Naive B cell (primary cell): ENCODE measurements at places on chromosomes 7 and 10. TPM values are rescaled to one million over a fixed set of nuclear protein-coding genes. Genes with fewer than 3 reads are reported as not detected.

- DNase-seq = peak; percentile 48
Measured at GRCh38 chr7:116583653-116584052, 58.8 kb downstream of the CAV1 start.

- DNase-seq = no peak
Measured at GRCh38 chr7:2440608-2441245, 35.5 kb downstream of the GRIFIN start.

GRCh38 chr7:101828301-101829020 lies 11.0 kb downstream of the CUX1 start:
- no peak for DNase-seq

DNA sequence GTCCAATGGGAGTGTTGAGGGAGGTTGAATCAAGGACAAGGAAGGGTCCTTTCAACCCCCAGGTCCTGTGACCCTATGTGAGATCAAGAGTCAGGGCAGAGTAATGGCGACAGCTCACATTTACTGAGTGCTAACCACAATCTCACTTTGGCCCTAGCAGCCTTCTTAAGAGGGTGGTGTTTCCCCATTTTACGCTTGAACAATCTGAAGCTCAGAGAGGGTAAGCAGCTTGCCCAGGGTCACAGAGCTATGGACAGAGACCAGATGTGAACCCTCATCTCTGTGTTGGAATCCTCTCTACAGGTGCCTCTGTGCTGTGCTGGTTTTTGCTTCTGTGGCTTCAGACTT lies 102.0 kb downstream of the GRK5 start:
- DNase-seq = no peak

DNA sequence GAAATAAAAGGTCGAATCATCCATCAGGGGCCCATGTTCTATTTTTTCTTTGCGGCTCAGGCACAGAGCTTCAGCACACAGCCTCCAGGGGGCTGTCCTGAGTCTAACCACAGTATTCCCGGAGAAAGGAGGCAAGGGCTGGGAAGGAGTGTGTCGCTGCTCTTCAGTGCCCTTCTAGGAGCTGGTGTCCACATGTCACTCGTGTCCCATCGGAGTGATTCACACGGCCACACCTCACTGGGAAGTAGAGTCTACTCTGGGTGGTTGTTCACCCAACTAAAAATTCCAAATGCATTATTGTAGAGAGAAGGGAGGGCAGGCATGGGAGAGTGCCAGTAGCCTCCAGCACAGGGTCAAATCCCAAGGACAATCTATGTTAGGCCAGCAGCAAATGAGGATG lies 114.8 kb upstream of the LANCL2 start:
- DNase-seq = no peak

DNA sequence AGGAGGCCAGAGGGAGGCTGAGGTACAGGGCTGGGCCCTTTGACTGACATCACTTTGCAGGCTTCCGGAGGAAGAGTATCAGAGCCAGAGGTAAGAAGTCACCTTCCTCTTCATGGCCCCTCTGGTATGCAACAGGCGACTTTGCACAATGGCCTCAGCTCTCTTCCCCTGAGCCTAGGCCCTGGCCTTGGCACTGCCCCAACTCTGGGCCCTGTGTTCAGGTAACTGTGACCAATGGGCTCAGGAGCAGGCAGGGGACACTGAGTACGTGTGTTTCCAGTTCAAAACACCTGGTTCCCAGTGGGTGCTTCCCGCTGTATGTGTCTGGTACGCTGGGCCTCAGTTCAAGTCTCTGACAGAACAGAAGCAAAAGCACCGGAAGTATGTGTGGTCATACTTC lies 12.1 kb upstream of the PAX2 start:
- no peak for DNase-seq

DNA sequence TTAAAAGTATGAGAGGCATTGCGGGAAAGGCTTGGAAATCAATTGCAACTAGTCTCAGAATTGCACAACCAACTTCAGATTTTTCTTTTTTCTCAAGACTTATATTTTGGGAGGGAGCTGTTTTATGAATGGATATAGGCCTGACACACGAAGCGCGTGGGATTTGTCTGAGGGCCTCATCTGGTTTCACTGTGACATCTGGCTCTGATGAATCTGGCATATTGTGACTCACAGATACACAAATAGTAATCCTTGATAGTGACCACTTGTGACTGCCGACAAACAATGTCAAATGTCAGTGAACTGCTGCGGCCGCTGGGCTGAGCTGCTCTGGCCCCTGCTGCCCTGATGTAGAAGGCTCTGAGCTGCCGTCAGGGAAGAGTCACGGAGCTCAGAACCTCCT lies 655.1 kb downstream of the INHBA start:
- DNase-seq = no peak

DNA sequence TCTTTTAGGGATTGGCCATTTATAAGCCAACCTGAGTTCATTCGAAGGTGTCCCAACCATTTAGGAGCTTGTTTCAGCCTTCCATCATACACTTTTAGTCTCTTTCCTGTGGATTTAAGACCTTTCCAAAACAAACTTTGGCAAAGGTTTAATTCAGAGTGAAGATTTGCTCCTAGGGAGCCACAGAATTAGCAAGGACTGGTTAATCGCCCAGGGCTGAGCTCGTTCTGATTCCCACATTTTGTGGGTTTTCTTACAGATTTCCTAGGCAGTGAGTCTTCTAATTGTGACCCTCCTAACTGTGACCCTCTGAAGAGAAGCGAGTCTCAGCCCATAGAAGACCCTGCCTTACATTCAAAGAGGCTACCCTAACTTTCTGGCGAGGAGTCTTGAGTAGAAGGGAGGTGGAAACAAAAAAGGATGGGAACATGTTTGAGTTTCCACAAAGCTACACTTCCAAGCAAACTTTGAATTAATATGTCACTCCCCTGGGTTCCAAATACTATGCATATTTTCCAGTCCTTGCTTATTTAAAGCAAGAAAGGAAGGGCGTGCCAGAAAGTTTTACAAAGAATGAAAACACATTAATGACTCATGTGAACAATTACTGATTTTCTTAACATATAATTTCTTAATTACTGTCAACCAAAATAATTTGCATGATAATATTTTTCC lies 118.3 kb downstream of the ARID5B start:
- no peak for DNase-seq

- DNase-seq = no peak
Measured at GRCh38 chr10:33012306-33012705, 54.3 kb upstream of the ITGB1 start.

DNA sequence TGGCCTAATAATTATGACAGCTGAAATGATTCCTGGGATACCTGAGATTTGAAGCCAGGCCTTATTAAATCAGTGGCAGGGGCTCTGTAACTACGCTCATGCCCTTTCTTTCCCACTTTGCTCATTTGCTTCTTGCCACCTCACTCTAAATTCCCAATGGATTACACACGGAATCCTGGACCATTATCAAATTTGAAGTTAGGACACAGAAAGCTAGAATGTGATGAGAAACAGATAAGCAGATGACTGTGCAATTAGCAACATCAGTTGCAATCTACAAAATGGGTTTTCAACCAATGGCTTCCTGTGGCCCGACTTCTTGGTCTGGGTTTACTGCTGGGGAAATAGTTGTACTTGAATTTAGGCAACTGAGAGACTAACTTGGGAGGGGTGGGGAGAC lies 374.3 kb downstream of the INHBA start:
- DNase-seq = no peak

DNA sequence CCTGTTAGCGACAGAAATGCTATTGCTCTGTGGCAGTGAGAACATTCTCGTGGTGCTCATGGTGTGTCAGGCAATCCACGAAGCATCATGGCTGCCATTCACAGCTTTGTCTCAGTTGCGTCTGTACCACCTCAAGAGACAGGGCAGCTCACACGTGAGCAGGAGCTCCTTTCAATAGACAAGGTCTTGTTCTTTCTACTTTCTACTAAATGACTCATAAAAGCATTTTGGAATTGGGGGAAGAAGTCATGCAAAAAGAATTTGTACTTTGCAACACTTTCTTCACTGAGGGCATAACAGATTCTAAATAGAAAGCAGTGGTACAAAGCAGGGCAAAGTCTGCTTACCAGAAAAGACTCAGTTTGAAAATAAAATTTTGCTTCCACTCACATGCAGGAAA lies 638.5 kb downstream of the PHTF2 start:
- no peak for DNase-seq

Gene PDZD7
- not detected for polyA plus RNA-seq

DNA sequence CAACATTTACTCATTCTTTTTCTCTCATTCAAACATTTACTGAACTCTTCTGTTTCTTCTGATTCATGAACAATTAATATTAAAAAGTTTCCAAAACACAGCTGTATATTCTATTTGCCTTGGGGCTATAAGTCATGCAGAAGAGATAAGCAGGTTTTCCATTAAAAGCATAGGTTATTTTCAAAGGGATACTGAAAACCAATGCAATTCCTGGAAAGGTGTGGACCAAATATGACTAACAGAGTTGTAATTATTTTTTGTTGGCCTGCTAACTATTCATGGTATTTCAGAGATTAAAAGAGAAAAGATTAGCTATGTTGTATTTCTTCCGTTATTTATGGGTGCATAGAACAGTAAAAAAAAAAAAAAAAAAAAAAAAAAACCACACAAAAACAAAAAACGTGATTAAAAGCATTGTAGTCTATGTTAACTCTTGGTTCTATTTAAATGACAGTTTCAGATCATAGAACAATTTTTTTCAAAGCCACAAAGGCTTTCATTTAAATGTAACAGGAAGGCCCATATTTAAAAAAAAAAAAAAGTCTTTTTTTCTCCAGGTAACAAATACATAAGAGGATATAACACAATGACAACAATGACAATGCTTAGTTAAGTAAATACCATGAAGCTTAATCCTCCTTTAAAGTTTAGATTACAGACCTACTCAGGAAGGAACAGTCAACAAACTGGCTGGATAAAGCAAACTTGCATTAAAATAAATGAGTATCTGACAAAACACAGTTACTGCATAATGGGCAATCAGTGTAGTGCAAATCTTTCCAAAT lies 1042.9 kb downstream of the GATA3 start:
- DNase-seq = no peak

- DNase-seq = no peak
Measured at GRCh38 chr7:106370542-106370941, 85.8 kb upstream of the NAMPT start.

DNA sequence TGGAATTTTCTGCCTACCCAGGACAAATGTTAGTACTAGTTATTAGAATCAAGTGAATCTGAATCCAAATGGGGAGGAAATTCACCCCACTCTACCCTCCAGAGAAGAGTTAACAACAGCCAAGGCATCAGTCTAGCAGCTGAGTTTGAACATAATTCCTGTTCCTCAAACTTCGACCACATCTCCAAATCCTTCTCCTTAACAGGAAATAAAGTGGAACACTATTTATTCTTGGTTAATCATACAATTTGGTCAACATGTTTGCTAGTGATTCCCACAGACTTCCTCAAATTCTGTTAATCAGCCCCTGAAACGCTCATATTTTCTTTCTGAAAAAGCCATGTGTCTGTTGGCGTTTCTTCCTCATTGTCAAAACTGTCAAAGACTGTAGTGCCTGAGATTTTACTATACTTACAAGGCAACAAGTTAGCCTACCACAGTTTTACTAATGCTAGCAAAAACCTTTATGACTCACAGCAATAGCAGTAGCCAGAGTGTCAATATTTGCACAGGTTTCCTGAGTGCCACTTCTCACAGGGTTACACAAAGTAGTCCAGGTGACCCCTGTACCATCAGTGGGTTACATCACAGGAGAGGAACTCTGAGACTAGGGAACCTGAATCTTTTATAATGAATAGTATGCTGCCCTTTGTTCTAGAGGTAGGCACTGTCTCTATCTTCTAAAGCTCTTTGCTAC lies 202.9 kb downstream of the GRM3 start:
- DNase-seq = no peak
